ENCODE measurements at places on chromosomes 16 and 17.
A peak's percentile ranks its signal among the peaks of the same experiment; 100 is the strongest.

- DNase-seq, result no peak
These were observed 100.1 kb upstream of the DYNLRB2 start for GRCh38 chr16:80440667-80441066.

DNA sequence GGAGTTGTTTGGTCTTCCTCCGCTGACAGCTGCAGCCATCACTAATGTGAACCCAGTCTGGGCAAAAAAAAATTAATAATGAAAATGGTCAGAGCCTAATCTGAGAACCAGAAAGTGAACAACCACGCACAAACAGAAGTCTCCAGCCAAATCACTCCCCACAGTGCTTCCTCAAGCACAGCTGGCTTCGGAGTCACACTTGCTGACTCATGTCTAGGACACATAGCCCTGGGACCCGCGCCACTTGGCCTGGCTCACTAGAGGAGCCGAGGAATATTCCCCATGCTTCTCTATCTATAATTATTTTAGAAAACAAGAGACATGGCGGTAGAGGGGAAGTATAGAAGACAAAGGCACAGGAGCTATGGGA is 109.1 kb downstream of the ZFHX3 start:
- DNase-seq, result no peak

GRCh38 chr17:44599298-44600175 is 42.3 kb downstream of the FZD2 start:
- DNase-seq, result peak; percentile 10

GRCh38 chr16:460787-461186 is 35.3 kb downstream of the RAB11FIP3 start:
- DNase-seq, result no peak

DNA sequence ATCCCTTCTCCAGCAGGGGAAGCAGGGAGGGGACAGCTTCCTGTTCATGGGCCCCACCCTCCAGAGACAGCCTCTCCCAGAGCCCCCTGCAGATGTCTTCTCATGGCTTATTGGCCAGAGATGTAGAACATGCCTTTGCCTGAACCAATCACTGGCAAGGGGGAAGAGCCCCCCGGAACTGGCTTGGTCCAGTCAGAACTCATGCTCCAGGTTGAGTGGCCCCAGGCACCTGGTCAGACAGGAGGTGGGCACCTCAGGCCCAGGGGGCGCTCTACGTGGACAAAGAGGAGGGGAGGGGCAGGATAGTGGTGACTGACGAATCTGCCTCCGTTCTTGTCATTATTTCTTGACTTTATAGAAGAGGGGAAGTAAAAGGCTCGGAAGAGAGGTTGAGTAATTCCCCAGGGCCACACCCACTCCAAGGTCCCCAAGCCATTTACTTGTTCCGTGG is 23.6 kb downstream of the RAB11FIP4 start:
- DNase-seq, result no peak

DNA sequence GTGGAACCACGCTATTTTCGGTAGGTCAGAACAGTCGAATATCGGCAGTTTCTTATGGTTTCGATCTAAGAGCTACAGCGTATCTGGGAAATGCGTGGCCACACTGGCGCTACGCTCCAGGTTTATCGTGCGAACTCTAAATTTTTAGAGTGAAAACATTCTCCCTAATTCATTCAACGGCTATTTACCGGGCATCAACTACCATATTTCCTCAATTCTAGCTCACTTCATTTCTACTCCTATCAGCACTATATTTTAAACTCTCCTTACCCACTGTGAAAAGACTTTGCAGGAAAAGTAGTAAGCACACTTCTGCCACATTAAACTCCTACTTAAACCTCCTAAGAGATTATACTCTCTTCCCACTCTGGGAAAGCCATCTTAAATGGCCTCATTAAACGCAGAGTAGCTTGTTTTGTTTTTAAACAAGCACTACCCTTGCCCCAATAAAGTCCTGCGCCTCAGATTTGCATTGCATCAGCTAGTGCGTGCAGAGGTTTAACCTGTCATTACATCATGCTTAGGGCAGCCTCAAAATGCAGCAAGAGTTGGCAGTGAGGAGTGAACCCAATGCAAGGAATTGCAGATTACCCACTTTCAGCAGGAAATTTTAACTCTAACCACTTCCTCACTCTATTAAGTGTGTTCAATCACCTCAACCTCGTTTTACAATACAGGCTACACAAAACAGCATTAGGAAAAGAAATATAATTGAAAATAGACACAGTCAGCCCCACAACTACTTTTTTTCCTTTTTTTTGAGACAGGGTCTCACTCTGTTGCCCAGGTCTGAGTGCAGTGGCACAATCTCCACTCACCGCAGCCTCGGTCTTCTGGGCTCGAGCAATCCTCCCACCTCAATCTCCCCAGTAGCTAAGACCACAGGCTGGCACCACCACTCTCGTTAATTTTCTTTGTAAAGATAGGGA is 18.8 kb downstream of the SIAH1 start:
- no peak for DNase-seq
